ENCODE measurements at places on chromosomes 5 and 9.

DNA sequence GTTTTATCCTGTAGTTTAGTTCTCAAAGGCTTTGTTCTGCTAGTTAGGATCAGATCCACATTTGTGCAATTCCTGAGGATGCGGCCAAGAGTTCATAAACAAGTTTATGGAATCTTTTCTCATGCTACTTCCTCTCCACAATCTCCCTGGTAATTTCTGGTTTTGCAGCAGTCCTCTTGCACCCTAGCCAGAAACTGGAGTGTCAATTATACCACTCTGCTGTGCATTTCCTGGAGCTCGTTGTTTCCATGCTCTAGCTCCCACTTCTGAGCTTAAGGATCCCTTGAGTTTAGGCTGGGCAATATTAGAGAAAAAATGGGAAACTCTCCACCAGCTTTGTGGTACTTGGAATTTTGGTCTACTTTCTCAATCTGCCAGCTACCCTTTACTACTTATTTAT lies 474.7 kb downstream of the DIRAS2 start:
- DNase-seq, result no peak

GRCh38 chr5:57836921-57837320 lies 354.3 kb upstream of the ACTBL2 start:
- DNase-seq, result no peak

GRCh38 chr9:32218100-32218767 lies 166.2 kb upstream of the ACO1 start:
- DNase-seq, result no peak

DNA sequence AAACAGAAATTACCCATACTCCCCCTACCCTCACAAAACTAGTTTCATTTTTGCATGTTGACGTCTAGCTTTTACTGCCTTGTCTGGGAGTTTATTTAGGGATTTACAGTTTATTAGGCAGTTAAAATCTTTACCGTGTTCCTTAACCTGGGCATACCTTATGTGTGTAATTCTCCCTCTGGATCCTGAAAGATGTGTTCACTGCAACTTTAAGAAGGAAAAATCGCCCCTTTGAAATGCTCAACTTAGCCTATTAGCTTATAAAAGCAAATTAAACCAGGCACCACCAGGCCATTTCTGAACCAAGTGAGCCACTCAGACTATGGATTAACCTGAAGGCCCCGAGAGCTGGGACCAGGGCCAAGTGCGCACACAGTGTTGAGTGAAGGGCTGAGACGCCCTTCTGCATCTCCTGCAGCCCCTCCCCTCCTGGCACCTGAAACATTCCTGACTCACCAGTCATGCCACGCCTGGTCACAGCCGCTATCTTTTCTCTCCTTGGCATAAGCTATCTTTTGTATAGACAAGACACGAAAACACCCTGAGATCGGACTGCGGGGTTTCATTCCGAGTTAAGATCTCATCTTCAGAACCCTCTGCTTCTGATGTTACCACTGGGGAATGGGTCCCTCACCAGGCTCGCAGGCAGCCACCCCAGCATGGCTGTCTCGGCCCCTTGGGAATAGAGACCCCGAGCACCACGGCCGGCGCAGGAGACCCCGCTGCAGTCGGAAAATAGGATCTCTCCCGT lies 111.9 kb downstream of the ROR2 start:
- peak; percentile 78 for DNase-seq

DNA sequence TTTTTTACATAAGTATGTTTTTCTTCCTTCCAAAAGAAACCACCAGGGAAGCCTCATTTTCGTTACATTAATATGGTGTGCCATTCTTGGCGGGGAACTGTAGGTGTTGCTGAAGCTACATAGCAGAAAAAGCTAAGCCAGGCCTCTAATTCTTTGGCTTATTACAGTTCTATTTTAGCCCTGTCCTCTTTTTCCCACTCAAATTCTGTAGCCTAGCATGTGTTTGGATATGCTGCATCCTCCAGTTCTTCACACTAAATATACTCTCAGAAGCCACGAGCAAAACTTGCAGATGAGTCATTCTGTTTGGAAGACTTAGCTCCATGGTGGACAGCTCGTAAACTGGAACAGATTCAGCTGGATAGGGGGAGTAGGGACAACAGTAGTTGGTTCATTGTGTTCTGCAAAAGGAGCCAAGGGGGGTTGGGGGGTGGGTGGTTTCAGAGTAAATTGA lies 369.4 kb downstream of the TMEM161B start:
- DNase-seq, result no peak

DNA sequence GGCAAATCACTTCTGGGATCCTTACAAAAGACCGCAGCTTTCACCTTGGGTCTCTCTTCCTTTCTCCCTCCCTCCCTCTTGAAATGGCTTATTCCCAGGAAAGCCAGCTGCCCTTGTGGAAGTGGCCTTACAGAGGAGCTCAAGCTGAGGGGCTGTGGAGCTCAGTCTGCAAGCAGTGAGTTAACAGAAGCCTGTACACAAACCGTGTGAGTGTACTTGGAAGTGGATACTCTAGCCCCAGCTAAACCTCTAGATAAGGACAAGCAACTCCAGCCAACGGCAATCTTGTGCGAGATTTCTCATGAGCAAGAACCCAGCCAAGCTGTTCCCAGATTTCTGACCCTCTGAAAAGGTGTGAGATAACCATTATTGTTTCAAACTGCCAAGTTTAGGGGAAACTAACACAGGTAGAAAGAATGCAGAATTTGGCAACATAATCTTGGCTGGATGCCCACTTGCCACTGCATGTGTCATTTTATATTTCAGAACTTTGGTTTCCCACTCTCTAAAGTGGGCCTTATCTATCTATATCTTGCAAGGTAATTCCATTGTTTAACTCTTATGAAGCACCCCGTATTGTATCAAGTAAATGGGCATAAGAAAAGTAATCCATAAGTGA lies 85.6 kb downstream of the CDH18 start:
- DNase-seq, result no peak

- no peak for DNase-seq
Measured at GRCh38 chr9:131677444-131678180, 62.3 kb downstream of the RAPGEF1 start.

DNA sequence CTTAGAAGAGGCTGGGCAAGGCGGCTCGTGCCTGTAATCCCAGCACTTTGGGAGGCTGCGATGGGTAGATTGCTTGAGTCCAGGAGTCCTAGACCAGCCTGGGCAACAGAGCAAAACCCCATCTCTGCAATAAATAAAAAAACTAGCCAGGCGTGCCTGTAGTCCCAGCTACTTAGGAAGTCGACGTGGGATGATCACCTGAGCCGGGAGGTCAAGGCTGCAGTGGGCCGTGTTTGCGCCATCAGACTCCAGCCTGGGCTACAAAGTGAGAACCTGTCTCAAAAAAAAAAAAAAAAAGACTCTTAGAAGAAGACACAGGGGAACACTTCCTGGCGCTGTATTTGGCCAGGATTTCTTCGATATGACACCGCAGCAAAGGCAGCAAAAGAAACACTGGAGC lies 23.7 kb upstream of the NRARP start:
- DNase-seq, result no peak

DNA sequence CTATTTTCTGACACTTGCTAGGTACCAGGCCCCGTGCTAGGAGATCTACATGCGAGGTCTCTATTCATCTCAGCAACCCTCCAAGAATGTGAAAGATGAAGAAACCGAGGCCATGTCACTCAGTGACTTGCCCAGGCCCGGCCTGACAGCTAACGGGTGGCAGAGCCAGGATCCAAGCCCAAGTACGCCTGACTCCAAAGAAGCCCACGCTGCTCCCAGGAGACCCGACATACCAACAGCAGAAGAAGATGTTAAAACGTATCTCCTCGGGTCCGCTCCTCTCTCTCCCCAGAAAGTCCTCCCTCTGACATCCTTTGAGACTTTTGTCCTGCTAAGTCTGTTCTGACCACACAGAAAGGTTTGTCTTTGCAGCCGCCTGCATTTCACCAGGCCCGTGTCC lies 65.2 kb downstream of the CRB2 start:
- peak; percentile 25 for DNase-seq

GRCh38 chr5:104299998-104300706 lies 737.6 kb upstream of the NUDT12 start:
- DNase-seq, result no peak

DNA sequence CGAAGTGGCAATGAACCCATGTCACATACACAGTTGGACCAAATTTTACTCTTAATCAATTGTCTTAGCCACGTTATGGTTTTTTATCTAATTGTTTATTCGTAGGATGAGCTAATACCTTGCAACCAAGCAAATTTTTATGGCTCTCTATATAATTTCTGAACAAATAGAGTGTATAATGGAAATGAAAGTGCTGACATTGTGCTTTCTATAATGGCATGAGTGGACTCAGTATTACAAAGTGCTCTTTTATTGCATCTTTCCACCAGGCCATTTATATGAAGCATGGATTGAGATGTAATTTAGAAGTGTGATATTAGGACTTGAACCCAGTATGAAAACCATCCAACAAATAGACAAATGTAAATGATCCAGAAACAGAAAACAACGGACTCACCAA lies 1096.0 kb downstream of the DTWD2 start:
- no peak for DNase-seq

DNA sequence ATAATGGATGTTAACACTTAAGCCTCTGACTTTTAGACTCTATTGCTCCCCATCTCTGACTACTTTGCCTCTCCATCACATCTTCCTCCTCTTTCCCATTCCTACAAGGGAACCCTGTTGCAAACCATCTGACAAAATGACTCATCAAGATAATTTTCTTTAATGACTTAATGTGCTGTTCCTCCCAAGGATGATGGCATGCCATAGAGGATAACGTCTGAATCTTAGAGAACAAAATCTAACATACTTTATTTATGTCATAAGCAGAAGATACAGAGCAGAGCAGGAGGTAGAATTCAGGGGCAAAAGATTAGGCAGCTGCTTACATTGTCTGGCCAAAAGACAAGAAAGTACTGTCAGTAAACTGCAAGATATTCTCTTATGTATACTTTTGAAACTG lies 76.8 kb downstream of the FGF10 start:
- DNase-seq, result no peak
